H9 (cell line): ENCODE measurements at places on chromosomes 7 and 10.

GRCh38 chr10:128994598-128995143 is 472.4 kb upstream of the MGMT start:
- no peak for DNase-seq

- DNase-seq, result no peak
Measured at GRCh38 chr7:45188736-45189135, 31.1 kb downstream of the RAMP3 start.

DNA sequence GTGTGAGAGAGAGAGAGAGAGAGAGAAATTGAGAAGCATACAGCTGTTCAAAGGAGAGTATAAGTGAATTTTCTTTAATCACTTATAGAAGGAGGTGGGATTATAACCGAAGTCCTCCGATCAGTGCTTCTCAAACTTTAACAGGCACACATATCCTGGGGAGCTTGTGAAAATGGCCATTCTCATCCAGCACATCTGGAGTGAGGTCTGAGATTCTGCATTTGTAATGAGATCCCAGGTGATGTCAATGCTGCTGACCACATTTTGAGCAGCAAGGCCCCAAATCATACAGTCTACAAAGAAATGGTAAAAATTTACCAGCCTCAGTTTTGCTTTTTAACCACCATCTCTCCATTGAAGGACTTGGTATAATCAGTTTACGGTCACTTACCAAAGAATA is 219.0 kb downstream of the PTEN start:
- DNase-seq, result no peak

DNA sequence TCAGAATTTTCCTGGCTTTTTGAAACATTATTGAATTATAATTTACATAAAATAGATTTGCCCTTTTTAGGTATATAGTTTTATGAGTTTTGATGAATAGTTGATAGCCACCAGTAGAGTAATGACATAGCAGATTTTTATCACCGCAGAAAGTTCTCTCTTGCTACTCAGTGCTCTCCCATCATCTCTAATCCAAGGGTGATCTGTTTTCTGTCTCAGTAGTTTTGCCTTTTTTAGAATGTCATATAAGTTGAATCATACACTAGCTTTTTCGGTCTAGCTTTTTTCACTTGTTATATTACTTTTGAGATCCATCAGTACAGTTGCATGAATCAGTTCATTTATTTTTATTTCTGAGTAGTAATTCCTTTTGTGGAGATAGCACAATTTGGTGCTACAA is 17.9 kb downstream of the RSBN1L start:
- DNase-seq, result no peak

- DNase-seq, result no peak
Measured at GRCh38 chr7:53110425-53110824, 75.0 kb downstream of the POM121L12 start.

DNA sequence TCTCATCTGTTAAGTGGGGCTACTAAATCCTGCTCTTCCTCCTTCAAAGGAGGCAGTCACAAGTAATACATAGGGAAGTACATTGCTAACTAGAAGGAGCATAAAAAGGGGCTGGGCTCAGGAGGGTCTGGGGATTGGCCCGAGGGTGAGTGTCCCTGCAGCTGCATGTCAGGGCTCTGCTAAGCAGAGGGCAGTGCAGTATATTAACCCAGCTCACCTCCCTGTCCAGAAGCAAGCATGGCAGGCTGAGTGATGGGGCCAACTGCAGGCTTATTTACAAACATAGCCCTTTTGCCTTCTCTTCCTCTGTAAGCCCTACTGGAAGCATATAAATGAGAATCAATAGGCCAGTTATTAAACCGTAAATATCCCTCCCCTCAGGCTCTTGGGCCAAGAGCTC is 143.2 kb upstream of the PCBD1 start:
- DNase-seq, result no peak

DNA sequence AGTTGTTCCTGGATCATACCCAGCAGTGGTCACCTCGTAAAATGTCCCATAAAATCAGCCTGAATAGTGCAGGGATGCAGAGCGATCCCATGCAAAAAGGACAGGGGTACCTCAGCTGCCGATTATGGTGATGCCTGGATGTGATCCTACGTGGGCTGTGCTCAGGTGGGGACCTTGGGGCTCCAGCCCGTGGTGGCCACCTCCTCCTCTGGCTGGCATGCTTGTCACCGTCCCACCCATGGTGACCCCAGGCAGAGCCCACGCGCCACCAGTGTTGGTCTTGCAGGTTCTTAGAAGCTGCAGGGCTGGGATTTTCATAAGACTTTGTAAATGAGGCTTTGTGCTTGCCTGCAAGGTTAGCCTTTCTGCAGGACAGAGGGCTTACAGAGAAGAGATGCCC is 97.2 kb downstream of the GLRX3 start:
- no peak for DNase-seq

- no peak for DNase-seq
Measured at GRCh38 chr10:35341521-35341920, 5.2 kb downstream of the CCNY start.

- no peak for DNase-seq
Measured at GRCh38 chr10:23373156-23373555, 28.6 kb upstream of the C10orf67 start.

GRCh38 chr10:104139221-104139620 is 17.2 kb downstream of the SFR1 start:
- no peak for DNase-seq

DNA sequence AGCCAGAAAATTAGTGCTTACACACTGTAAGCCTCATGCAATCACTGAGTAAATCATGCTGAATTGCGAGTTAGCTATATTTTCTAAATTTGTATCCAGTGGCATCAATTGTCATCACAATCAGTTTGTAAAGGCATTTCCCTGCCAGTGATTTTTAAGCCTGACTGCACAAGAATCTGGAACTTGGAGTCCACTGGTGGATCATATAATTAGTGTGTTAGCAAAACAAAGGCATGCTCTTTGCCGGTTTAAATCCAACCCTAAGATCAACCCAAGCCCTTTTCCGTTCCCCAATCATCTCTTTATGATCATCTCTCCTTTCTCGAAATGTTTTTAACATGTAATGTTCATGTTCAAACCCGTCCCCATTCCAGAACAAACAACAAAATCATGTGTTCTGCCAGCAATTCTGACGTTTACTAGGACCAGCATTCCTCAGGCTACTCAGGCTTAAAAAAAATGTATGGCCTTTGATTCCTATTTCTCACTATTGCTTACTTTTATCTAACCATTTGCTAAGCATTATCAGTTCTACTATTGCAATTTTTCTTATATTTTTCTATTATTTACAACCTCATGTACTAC is 649.2 kb downstream of the SORCS1 start:
- no peak for DNase-seq

DNA sequence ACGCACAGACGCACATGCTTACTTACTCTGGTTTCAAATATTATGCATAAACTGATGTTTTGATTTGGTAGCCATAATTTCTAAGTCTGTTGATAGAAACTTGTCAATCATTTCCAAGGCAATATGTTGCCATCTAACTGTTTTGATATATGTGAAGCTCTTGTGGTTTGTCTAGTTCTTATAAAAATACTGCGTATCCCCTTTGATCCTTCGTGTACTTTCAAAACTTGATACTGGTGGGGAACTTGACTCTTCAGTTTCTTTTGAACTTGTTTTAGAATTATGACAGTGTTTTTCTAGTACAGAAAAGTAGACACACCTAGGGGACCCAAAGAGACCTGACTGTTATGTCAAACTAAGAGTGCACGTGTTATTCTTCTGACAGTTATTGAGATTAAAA is 708.0 kb downstream of the LRMDA start:
- no peak for DNase-seq

GRCh38 chr10:117972168-117972837 is 74.4 kb downstream of the RAB11FIP2 start:
- DNase-seq, result no peak
